ENCODE measurements at places on chromosomes 5 and 9. TPM values are rescaled to one million over a fixed set of nuclear protein-coding genes. Genes with fewer than 3 reads are reported as not detected.

GRCh38 chr5:75928992-75929391 is 154.2 kb upstream of the SV2C start:
- no peak for DNase-seq

DNA sequence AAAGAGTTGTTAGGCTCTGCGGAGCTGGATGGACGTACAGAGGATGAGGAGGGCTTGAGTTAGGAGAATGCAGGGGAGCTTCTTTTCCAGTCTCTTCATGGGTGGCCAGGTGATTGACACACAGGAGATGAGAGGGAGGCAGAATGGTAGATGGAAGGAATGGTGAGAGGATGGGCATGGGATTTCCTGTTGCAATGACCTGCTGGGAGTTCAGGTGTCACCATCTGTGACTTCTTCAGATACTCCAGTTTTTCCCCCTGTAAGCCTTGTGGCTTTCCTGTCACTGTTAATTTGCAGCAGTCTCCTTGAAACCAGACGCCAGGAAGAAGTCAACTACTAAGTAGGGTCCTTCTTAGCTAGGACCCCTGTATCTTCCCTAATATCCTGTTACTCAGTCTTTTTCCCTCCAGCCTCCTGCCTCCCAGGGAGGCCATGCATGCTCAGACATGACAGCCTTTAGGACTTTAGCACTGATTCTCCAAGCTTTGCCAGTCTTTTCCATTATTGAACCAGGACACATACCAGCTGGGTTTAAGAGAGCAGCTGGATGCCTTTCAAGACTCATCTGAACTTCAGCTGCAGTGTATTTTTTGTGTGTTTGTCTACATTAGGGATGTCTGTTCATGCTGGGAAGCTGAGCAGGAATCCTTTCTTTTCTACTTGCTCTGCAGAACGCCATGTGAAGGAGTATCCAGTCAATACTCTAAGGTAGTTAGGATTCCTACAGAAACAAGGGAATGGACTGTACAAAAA is 67.2 kb upstream of the CD180 start:
- no peak for DNase-seq

- no peak for DNase-seq
Observed at GRCh38 chr5:15124461-15124860, 252.9 kb upstream of the ANKH start.

CDKN2B gene
- not detected for total RNA-seq

Measured in H7 (cell line).